Activated T-cell treated with anti-CD3 and anti-CD28 coated beads, Interleukin-2, amount 50 U/mL, for 24 hours (primary cell): ENCODE measurements at places on chromosomes 13 and 19.

- DNase-seq = no peak
- H3K4me1 ChIP-seq = no peaks in the 10 kb centered on the region
Measured at GRCh38 chr13:99746637-99747402, 224.7 kb downstream of the ZIC5 start.

DNA sequence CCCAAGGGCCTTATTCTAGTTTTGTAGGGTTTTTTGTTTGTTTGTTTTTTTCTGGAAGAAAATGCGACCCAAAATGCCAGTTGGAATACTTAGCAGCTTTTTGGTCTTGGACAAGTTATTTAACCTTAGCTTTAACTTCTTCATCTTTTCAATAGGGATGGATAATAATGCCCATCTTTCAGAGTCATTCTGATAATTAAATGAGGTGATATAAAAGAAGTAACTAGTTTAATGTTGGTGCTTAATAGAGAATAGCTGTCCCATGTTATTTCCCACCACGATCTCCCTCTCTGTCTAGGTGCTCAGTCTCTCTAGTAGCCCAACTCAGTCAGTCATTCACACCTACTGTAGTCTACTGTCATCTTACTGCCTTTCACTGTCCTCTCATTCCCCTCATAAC lies 8.0 kb downstream of the LSM14A start:
- H3K27me3 ChIP-seq = no peaks in the 10 kb centered on the region
- peaks cover 81% of the 10 kb centered on the region for H3K4me1 ChIP-seq
- no peak overlapping the region for H3K4me3 ChIP-seq
- no peak for DNase-seq
- H3K36me3 ChIP-seq = peaks cover 81% of the 10 kb centered on the region

GRCh38 chr19:13172346-13173138 lies 22.3 kb downstream of the IER2 start:
- no peaks in the 10 kb centered on the region for H3K27me3 ChIP-seq
- H3K27ac ChIP-seq = peak overlapping the region; percentile 98
- peaks cover 60% of the 10 kb centered on the region for H3K4me1 ChIP-seq
- DNase-seq = peak; percentile 87
- peak overlapping the region; percentile 84 for H3K4me3 ChIP-seq
- H3K36me3 ChIP-seq = peaks cover 7% of the 10 kb centered on the region

DNA sequence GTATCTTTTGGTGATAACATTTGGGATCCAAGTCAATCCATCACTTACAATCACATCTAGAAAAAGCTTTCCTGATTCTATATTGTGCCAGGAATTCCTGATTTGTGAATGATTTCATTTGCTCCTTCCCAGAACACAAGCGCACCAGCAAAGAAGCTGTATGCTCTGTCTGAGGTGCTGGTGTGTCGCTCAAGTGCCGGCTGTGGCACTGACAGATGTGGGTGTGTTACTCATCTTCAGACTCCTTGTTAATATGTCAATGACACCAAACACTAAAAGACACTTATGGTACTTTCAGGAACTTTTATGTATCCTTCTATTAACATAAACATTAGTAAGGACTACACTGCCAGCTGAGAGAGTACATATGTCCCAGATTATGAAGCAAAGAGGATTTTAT lies 429.1 kb downstream of the ITGBL1 start:
- H3K27ac ChIP-seq = no peak overlapping the region
- H3K4me3 ChIP-seq = no peak overlapping the region
- peaks cover 6% of the 10 kb centered on the region for H3K27me3 ChIP-seq
- no peaks in the 10 kb centered on the region for H3K36me3 ChIP-seq
- DNase-seq = no peak

- DNase-seq = peak; percentile 79
- H3K27ac ChIP-seq = peak overlapping the region; percentile 44
- H3K27me3 ChIP-seq = no peaks in the 10 kb centered on the region
- peaks cover 24% of the 10 kb centered on the region for H3K4me1 ChIP-seq
Measured at GRCh38 chr19:2034729-2035589, 16.1 kb downstream of the MKNK2 start.

- no peaks in the 10 kb centered on the region for H3K36me3 ChIP-seq
- no peak overlapping the region for H3K27ac ChIP-seq
- H3K4me3 ChIP-seq = no peak overlapping the region
- no peaks in the 10 kb centered on the region for H3K4me1 ChIP-seq
- no peak for DNase-seq
- peaks cover 25% of the 10 kb centered on the region for H3K27me3 ChIP-seq
Measured at GRCh38 chr13:33312150-33312860, 26.8 kb upstream of the STARD13 start.
